ENCODE measurements at places on chromosomes 2 and 18.

GRCh38 chr2:71629771-71630453 is 176.6 kb downstream of the DYSF start:
- DNase-seq, result no peak

GRCh38 chr2:16613539-16614011 is 52.1 kb downstream of the CYRIA start:
- DNase-seq, result no peak

GRCh38 chr18:13226533-13227144 is 8.1 kb downstream of the LDLRAD4 start:
- DNase-seq, result no peak

GRCh38 chr2:8525236-8525581 is 156.6 kb upstream of the ID2 start:
- DNase-seq, result no peak

GRCh38 chr2:80057956-80058355 is 246.6 kb downstream of the LRRTM1 start:
- no peak for DNase-seq
